ENCODE measurements at places on chromosomes 7 and 10. TPM values are rescaled to one million over a fixed set of nuclear protein-coding genes. Genes with fewer than 3 reads are reported as not detected.

The CHRM2 gene
- total RNA-seq: 0.31 TPM

The INA gene
- total RNA-seq: 0.44 TPM

The ZNF503 gene
- 10.8 TPM for total RNA-seq

The BICC1 gene
- 66.3 TPM for total RNA-seq

The VSTM4 gene
- 5.2 TPM for total RNA-seq

The LIPF gene
- not detected for total RNA-seq

The SPDYE8 gene
- total RNA-seq: not detected
